ENCODE measurements at places on chromosomes 2 and 18.

DNA sequence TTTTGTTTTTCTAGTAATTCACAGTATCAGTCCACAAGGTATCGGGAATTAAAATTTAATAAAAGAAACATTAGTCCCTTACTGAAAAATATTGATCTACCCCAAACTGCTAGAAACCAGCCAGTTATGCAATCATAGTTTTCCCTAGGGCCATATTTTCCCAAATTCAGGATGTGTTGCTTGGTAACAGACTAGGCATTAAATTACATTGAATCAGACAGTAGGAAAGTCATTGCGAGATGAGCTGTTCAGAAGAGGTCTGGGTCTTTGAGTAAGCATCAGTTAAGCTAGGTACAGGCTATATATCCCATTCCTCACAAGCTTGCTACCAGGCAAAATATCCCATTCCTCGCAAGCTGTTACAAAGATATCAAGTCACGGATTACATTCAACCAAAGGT lies 123.0 kb upstream of the CCDC150 start:
- DNase-seq = no peak

GRCh38 chr2:152175012-152175367 lies 573 bp downstream of the STAM2 start:
- DNase-seq = no peak

GRCh38 chr2:136651456-136652010 lies 113.8 kb upstream of the THSD7B start:
- DNase-seq = no peak

GRCh38 chr2:128663371-128664050 lies 344.8 kb upstream of the HS6ST1 start:
- no peak for DNase-seq

DNA sequence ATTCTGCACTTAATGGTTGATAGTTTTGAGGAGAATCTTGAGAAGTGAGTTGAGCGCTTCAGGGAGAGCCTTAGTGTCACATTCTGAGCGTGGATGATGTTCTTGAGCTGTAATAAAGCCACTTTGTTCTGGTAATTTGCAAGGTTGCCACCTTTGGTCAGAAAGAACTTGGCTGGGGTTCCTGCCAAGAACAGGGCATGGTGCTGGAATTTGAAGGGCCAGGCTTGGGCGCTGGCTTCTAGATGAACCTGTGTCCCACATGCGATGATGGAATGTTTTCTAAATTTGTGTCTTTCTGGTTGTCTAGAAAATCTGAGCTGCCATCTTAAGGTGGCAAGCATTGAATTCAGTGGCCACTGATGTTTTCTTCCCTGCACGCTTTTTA lies 124.1 kb upstream of the EML6 start:
- no peak for DNase-seq

DNA sequence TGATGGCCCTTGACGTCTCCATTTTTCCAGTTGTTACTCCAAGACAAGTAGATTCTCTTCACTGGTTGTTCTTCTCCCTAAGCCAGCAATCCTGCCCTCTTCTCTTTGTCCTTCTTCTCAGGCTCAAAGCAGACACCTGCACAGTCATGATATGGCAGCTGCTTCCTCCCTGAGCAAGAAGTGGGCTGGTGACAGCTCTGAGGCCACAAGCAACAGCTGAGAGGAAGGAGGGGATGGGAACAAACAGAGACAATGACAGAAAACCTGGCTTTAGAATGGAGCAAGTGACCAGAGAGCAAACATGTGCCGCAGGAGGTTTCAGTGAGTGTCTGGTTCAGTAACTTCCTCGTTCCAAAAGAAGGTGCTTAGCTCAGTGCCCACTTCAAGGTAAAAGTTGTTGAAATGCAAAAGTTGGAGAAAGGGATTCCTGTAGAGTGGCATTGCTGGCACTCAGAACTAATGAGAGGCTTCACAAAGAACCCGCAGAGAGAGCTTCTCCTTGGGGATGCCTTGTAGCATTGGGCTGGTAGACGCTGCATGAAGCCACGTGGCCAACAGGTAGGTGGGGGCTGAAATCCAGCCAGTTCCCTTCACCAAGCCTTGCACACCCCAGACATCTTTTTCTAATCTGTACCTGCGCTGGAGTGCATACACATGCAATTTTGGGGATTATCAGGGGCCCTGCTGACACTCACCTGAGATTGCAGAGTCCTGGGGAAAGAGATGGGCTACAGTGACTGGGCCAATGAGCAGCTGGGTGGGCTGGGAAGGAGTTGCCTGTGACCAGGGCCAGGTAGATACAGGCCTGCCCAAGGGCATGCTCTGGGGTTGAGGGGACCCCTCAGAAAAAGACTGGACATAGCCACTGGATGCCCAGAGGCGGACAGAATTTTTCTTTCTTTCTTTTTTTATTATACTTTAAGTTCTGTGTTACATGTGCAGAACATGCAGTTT lies 153.3 kb upstream of the RAB12 start:
- DNase-seq = no peak

GRCh38 chr18:35876243-35876642 lies 96.2 kb upstream of the RMP24 start:
- DNase-seq = no peak

DNA sequence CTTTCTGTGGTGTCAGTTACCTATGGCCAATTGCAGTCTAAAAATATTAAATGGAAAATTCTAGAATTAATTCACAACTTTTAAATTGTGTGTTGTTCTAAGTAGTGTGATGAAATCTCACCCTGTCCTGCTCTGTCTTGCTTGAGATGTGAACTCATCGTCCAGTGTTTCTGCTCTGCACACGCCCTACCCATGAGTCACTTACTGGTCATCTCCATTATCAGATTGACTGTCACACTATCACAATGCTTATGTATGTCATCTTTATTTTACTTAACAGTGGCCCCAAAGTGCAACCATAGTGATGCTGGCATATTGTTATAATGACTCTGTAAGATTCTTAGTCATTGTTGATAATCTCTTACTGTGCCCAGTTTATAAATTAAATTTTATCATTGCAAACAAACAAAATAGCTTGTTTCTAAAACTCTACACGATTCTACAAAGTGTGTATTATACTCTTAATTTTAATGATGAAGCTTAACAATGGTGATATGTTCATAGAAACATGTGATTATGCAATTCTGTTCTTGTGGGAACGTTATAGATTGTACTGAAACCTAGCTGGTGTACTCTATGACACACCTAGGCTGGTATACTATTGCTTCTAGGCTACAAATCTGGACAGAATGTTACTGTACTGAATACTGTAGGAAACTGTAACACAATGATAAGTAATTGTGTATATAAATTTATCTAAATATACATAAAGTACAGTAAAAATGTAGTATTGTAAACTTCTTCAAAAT lies 1086.8 kb upstream of the PIK3C3 start:
- DNase-seq = no peak

GRCh38 chr18:395456-396250 lies 104.8 kb downstream of the COLEC12 start:
- DNase-seq = no peak

GRCh38 chr2:112910219-112910618 lies 746 bp upstream of the IL37 start:
- no peak for DNase-seq

DNA sequence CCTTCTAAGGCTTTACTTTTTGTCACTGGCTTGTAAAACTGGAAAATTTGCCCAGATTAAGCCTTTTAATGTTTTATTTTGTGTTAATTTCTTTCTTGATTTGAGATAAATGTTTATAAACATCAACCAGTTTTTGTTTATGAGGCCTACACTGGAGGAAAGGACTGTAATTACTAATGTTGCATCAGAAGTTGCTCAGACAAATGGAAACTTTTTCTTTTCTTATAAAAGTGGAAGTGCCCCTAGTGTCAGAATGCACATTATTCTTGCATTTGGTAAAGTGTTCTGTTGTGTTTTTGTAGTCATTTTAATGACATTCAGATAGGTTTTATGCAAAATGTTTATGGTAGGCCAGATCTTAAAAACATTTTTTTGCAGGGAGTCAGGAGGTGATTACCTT lies 25.3 kb downstream of the LCLAT1 start:
- no peak for DNase-seq

GRCh38 chr18:68840554-68841263 lies 42.8 kb downstream of the CCDC102B start:
- no peak for DNase-seq

DNA sequence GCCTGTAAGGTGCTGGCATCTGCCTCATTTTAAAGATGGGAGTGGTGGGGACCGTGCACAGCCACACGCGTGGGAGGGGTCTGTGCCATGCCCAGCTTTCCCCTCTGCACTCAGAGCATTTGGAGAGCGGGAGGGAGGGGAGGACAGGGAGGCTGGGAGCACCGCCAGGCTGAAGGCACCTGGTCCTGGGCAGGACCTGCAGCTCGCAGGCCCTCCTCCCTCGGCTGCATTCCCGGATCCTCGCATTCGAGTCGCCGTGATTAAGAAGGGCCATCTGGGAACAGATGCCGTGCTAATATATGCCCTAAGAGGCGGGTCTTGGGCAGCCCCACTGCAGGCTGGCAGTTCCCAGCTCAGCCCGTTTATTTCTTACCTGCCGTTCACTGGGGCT lies 84.0 kb downstream of the PTGR3 start:
- DNase-seq = no peak

DNA sequence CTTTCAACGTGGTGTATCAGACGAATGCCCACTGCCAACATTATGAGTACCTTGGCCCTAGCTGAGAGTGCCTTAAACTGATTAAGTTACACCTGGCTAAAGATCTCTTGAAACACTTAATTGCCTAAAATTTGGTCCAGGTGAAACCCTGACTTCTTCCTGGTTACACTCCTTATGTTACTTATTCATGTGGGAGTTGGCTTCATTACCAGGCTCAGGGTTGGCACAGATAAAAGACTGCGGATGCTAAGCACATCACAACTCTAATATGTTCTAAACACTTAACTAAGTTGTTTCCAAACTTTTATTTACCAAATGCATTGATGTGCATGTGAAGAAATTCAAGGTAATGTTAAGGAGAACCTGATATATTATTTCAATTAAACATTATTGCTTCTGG lies 298.9 kb downstream of the TCF4 start:
- DNase-seq = no peak

DNA sequence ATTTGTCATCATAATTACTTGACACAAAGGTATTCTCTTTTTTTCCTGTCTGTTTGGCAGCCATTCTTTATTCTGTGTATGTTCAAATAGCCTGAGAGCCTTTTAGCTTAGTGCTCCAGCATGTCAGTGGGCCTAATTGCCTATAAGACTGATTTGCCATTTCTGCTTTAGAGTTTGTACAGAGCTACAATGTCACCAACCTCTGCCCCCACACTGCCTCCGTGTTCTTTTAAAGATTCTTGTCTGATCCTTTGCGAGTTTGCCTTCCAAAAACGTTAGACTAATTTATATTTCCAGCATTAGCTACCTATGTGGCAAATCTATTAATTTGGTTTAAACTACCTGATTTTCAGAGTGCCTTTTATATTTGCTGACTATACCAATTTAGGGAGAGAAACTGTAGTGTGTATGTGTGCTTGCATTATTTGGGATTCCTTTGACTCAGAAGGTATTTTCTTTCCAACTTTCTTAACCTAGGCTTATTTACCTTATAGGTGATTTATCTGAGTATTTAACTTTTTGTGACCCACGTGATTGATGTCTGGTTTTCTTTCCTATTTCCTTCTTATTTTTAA lies 70.8 kb downstream of the FAM117B start:
- no peak for DNase-seq

GRCh38 chr18:25278394-25278793 lies 73.6 kb downstream of the ZNF521 start:
- peak; percentile 53 for DNase-seq

GRCh38 chr2:219296631-219297391 lies 12.4 kb downstream of the PTPRN start:
- no peak for DNase-seq

GRCh38 chr2:215216806-215217205 lies 78.4 kb upstream of the ABCA12 start:
- DNase-seq = no peak

DNA sequence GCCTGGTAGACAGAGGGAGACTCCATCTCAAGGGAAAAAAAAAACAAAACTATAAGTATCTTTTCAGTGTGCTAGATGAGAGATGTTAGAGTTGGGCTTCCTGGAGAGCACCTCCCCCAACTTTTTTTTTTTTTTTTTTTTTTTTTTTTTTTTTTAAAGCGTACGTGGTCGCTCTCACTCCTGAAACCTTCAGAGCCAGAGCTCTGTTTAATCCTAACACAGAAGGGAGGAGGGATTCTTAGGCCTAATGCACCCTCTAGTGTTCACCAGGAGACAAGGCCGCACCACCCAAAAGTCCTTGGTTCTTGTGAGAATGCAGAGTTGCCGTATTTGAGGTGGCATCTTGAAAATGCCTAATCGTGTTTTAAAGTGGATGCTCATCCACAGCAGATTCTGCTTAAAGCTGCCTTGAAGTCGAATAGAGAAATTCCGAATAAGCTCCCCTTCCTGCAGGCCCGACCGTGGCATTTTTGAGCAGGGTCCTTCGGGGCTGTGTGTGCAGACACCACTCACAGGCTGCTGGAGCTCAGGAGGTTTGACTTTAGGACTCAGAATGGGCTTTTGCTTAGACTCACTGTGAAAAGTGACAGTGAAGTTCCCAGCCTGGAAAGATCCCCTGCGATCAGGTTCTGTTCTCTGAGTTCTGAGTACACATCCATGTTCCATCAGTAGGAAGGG lies 252.6 kb downstream of the AGAP1 start:
- DNase-seq = peak; percentile 82
